ENCODE measurements at places on chromosomes 1 and 21. TPM values are rescaled to one million over a fixed set of nuclear protein-coding genes. Genes with fewer than 3 reads are reported as not detected.

C1QTNF12 gene
- total RNA-seq, result 8.2 TPM

DNA sequence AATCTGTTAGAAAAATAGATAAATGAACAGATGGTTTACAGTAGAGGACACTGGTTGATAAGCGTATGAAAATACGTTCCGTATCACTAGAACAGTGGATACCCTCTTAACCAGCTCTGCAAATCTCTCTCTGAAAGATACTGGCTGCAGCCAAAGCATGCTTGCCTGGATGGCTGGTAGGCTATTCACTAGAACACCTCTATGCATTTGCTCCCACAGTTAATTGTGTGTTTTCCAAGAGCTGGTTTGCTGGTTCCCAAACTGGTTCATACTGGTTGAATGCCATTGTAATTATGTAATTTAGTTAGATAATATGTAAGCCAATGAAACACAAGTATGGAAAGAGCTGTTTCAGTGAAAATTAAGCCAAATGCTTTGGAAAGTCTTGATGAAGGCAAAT is 126.6 kb downstream of the C1orf21 start:
- H3K4me1 ChIP-seq, result no peaks in the 10 kb centered on the region
- DNase-seq, result no peak
- H3K4me3 ChIP-seq, result no peak overlapping the region
- H3K27ac ChIP-seq, result no peak overlapping the region
- H3K27me3 ChIP-seq, result no peaks in the 10 kb centered on the region
- no peaks in the 10 kb centered on the region for H3K36me3 ChIP-seq

DNA sequence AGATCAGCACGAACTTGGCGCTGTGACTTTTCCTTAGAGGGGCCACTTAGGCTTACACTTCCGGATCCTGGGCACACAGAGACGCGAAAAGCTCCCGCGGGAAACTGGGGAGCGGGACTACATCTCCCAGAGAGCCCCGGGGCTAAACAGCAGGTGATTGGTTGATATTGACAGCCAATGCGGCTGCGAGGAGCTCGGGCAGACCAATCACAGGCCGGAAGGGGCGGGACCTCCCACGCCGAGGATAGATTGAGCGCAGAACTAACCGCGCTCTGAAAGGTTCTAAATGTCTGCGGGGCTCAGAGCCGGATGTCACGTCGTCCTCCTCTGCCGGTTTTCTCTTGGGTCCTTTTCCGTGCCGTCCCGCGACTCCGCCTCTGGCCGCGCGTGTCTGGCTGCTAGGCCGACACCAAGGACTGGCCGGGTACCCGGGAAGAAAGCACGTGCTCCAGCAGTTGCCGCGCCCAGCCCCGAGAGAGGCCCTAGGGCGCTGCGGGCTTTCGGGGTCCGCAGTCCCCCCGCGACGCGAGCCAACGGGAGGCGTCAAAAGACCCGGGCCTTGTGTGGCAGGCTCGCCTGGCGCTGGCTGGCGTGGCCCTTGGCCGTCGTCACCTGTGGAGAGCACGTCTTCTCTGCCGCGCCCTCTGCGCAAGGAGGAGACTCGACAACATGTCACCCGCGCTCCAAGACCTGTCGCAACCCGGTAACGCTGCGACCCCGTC is at the start of gene MTR:
TSS of gene MTR (plus strand) at position 258 of the 722 bp plus-strand sequence. CDS start at position 670, 412 bp downstream.
- peak within 1 kb of the TSS; percentile 85 for H3K27ac ChIP-seq
- no peaks in the 10 kb centered on the region for H3K4me1 ChIP-seq
- H3K4me3 ChIP-seq, result peak within 1 kb of the TSS; percentile 77
- no peaks in the 10 kb centered on the region for H3K27me3 ChIP-seq
- peak; percentile 98 for DNase-seq

GRCh38 chr1:172276120-172276818 is 144.2 kb upstream of the C1orf105 start:
- no peaks in the 10 kb centered on the region for H3K27me3 ChIP-seq
- H3K4me1 ChIP-seq, result no peaks in the 10 kb centered on the region
- no peaks in the 10 kb centered on the region for H3K36me3 ChIP-seq
- H3K4me3 ChIP-seq, result no peak overlapping the region
- DNase-seq, result no peak

ACOT11 gene
- 2.4 TPM for total RNA-seq

AMY1C gene
- not detected for total RNA-seq

- H3K27me3 ChIP-seq, result no peaks in the 10 kb centered on the region
- peak overlapping the region; percentile 98 for H3K27ac ChIP-seq
- H3K4me3 ChIP-seq, result no peak overlapping the region
- H3K36me3 ChIP-seq, result no peaks in the 10 kb centered on the region
- peaks cover 17% of the 10 kb centered on the region for H3K4me1 ChIP-seq
These were observed 44.9 kb upstream of the COL6A2 start for GRCh38 chr21:46052703-46053651.

CAMTA1 gene
- 83.4 TPM for total RNA-seq

TNFRSF4 gene
- not detected for total RNA-seq

- H3K27me3 ChIP-seq, result no peaks in the 10 kb centered on the region
- H3K36me3 ChIP-seq, result no peaks in the 10 kb centered on the region
- H3K4me1 ChIP-seq, result no peaks in the 10 kb centered on the region
- H3K4me3 ChIP-seq, result no peak overlapping the region
- H3K27ac ChIP-seq, result no peak overlapping the region
- DNase-seq, result no peak
These were observed 4.4 kb upstream of the NPL start for GRCh38 chr1:182785181-182785580.

DNA sequence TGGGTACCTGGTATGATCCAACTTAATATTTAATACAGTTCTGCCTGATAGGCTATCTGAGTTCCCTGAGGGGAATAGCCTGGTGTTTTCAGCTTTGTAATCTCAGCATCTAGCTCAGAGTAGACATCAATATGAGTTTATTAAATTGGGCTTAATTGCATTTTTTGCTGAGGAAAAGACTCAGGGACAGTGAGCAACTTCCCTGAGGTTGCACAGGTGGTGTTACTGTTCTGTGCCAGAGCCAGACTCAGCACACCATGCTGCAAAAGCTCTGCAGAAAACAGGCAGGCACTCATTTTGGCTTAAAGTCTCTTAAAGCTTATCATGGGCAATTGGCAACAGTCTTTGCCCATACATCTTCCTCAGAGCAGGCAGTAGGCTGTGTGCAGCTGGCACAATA is 90.5 kb upstream of the JUN start:
- no peaks in the 10 kb centered on the region for H3K27me3 ChIP-seq
- no peaks in the 10 kb centered on the region for H3K4me1 ChIP-seq
- no peak for DNase-seq

GRCh38 chr1:192809307-192810252 is 741 bp downstream of the RGS2 start:
- H3K27me3 ChIP-seq, result no peaks in the 10 kb centered on the region
- H3K27ac ChIP-seq, result peak overlapping the region; percentile 97
- H3K4me1 ChIP-seq, result peaks cover 8% of the 10 kb centered on the region
- peak overlapping the region; percentile 79 for H3K4me3 ChIP-seq
- DNase-seq, result no peak

GRCh38 chr1:114896795-114897194 is 42.1 kb downstream of the SYCP1 start:
- DNase-seq, result no peak
- H3K36me3 ChIP-seq, result no peaks in the 10 kb centered on the region
- no peak overlapping the region for H3K27ac ChIP-seq
- H3K4me1 ChIP-seq, result no peaks in the 10 kb centered on the region

- DNase-seq, result no peak
- no peaks in the 10 kb centered on the region for H3K4me1 ChIP-seq
- no peaks in the 10 kb centered on the region for H3K27me3 ChIP-seq
- H3K4me3 ChIP-seq, result no peak overlapping the region
- no peaks in the 10 kb centered on the region for H3K36me3 ChIP-seq
These were observed 15.9 kb downstream of the ZBTB8B start for GRCh38 chr1:32480761-32481160.

DNA sequence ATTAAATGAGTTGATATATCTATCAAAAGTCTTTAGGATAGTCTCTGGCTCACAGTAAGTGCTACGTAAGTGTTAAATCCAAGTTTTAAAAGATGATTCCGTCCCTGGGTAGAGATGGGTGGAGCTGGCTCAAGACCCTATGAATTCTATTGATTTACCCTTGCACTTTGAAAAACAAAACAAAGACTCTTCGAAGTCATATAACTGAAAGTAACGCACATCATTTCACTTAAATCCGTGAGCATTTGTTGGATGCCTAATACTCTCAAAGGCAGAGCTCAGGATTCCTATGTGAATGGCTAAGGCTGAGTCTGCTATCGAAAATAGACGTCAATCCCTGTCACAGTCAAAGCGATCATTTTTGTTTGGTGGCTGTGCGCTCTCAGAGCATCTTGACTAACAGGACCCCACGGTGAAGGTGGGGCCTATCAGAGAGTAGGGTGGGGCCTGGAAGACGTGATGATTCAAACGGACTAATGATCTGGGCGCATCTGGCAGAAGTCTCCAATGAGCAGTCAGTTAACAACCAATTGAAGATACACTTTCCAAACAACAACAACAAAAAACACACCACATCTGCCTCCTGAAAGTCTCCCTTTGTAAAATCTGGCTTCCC is 1.2 kb upstream of the NUCKS1 start:
- no peaks in the 10 kb centered on the region for H3K4me1 ChIP-seq
- H3K27ac ChIP-seq, result no peak overlapping the region
- no peaks in the 10 kb centered on the region for H3K27me3 ChIP-seq
- H3K36me3 ChIP-seq, result no peaks in the 10 kb centered on the region

S100A16 gene
- total RNA-seq, result 122 TPM

GRCh38 chr1:8439015-8439702 is 121.2 kb downstream of the SLC45A1 start:
- H3K4me3 ChIP-seq, result no peak overlapping the region
- DNase-seq, result peak; percentile 80
- H3K36me3 ChIP-seq, result no peaks in the 10 kb centered on the region
- H3K27ac ChIP-seq, result peak overlapping the region; percentile 14
- H3K27me3 ChIP-seq, result no peaks in the 10 kb centered on the region
- no peaks in the 10 kb centered on the region for H3K4me1 ChIP-seq

DNA sequence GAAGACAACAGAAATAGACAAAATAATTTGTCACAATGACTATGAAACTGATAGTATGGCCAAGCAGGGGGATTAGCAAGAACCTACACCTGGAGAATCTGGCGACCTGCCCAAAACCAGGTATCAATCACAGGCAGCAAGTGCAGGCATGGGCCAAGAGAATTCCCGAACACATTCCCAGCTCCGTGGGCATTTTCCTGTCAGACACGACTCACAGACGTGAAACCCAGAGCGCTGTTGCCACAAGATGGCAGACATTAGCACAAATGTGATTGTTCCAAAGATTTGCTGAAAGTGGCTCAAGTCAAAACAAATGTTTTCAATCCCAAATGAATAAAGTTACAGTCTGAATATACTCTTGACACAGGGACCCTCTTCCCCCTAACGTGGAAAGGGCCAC is 36.8 kb downstream of the HLCS start:
- H3K4me1 ChIP-seq, result no peaks in the 10 kb centered on the region
- no peaks in the 10 kb centered on the region for H3K27me3 ChIP-seq
- H3K27ac ChIP-seq, result no peak overlapping the region
- H3K4me3 ChIP-seq, result no peak overlapping the region
- no peak for DNase-seq

DNA sequence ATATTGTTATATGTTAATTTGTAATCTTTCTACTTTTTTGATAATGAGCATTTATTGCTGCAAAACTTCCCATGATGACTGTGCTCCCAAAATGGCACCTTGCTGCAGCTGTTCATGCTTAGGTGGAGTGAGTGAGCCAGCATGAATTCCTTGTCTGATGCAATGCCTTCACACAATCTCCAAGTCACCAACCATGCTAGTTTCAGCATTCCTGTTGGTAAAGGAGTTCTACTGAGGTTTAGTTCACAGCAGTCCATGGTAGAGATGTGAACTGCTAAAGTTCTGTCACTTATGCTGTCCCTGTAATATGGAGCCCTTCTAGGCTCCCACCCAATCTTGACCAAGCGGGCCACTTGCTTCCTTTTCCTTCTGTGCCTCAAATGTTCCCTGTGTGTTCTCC is 26.2 kb upstream of the PRKACB start:
- H3K27me3 ChIP-seq, result no peaks in the 10 kb centered on the region
- H3K36me3 ChIP-seq, result no peaks in the 10 kb centered on the region
- H3K27ac ChIP-seq, result no peak overlapping the region
- no peak for DNase-seq
- no peak overlapping the region for H3K4me3 ChIP-seq

DNA sequence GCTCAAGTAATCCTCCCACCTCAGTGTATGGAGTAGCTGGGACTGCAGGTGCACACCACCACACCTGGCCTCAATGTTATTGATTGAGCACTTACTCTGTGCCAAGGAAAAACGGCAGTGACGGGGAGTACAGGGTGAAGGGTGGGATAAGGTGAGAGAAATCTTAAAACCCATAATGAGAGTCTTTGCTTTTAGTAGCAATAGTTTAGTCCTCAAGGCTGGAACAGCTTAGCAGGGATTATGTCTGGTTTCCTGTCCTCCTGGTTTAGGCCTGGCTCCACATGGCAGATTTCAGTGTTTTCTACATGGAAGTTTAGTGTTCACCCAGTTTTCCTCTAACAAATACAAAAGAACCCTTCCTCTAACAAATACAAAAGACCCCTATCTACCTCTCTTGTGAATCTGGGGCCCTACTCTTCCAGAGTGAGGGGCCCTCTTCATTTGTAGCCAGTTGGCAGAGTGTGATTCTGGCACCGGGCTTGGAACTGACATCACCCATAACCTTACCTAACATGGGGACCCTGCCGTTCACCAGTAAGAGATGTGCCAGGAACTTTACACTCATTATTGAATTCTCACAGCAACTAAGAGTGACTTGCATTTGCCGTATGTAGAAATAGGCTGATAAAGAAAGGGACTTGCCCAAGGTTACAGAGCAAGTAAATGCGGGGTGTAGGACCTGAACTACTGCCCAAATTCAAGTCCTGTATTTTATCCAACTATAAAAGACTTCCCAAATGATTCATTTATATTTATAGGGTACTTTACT is 6.9 kb downstream of the ZNF691 start:
- no peak overlapping the region for H3K27ac ChIP-seq
- H3K4me1 ChIP-seq, result no peaks in the 10 kb centered on the region
- no peaks in the 10 kb centered on the region for H3K36me3 ChIP-seq

DNA sequence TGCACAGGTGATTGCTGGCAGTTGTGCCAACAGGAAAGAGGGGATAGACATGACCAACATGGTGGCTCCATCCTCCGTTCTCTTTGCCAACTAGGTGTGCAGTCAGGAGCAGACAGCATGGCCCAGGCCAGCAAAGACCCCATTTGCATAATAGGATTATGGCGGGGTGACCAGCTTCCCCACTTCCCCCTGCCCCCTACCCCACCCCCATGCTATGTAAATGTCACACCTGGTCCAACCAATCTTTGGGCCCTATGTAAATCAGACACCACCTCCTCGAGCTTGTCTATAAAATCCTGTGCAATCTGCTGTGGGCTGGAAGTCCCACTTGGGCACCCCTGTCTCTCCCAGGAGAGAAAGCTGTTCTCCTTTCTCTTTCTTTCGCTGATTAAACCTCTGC is 146.0 kb downstream of the SLC30A10 start:
- no peaks in the 10 kb centered on the region for H3K4me1 ChIP-seq
- H3K27me3 ChIP-seq, result no peaks in the 10 kb centered on the region
- no peak for DNase-seq
- H3K4me3 ChIP-seq, result no peak overlapping the region
- H3K27ac ChIP-seq, result no peak overlapping the region

DNA sequence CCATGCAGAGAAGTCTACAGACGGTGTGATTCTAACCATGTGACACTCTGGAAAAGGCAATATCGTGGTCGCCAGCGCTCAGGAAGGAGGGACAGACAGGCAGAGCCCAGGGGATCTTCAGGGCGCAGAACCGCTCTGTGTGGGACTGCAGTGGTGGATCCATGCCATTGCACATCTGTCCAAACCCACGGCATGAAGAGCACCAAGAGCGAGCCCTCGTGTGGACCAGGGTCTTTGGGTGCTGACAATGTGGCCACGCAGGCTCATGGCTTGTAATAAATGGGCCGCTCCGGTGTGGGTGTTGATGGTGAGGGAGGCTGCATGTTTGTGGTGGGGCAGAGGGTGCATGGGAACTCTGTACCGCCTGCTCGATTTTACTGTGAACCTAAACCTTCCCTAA is 25.3 kb upstream of the POFUT2 start:
- no peak overlapping the region for H3K27ac ChIP-seq
- no peaks in the 10 kb centered on the region for H3K27me3 ChIP-seq
- no peaks in the 10 kb centered on the region for H3K36me3 ChIP-seq
- no peak for DNase-seq
- peaks cover 20% of the 10 kb centered on the region for H3K4me1 ChIP-seq
- H3K4me3 ChIP-seq, result no peak overlapping the region
